Activated CD4-positive, alpha-beta T cell treated with anti-CD3 and anti-CD28 coated beads for 36 hours (primary cell): ENCODE measurements at places on chromosomes 3 and 15. TPM values are rescaled to one million over a fixed set of nuclear protein-coding genes. Genes with fewer than 3 reads are reported as not detected.

The ZPLD1 gene
- not detected for total RNA-seq

The STX19 gene
- total RNA-seq, result not detected

The LOXL1 gene
- 1.9 TPM for total RNA-seq

The EAF2 gene
- 12.4 TPM for total RNA-seq

GRCh38 chr15:55902981-55903380 lies 90.4 kb downstream of the NEDD4 start:
- no peak for DNase-seq

GRCh38 chr3:106256249-106256957 lies 387.6 kb upstream of the CBLB start:
- no peak for DNase-seq

GRCh38 chr3:133948131-133948810 lies 52.6 kb upstream of the RAB6B start:
- DNase-seq, result no peak

DNA sequence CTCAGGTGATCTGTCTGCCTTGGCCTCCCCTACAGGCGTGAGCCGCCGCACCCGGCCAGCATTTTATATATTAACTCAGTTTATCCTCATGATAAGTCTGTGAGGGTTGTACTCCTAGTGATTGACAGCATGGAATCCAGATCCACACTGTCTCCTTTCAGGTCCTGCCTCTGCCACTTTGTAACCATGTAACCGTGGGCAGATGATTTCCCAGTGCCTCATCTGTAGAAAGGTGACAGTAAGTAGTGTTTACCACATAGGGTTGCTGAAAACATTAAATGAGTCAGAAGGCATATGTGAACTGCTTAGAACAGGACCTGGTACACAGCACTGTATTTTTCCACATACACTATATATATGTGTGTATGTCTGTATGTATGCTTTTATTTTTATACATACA lies 2.4 kb downstream of the FYTTD1 start:
- peak; percentile 53 for DNase-seq

DNA sequence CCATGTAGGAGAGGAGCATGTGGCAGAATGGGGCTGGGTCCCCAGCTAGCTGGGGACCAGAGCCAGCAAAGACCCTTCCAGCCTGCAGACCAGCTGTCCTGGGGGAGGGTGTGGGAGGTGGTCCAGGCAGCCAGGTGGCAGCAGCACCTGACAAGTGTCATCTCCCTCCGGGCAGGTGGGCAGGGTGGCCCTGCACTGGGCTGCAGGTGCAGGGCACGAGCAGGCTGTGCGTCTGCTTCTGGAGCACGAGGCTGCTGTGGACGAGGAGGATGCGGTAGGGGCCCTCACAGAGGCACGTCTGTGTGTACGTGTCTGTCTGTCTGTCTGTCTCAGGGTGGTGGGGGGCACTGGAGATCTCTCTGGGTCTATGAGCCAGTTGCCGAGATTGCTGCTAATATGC lies 5.5 kb downstream of the ANKDD1A start:
- DNase-seq, result no peak

GRCh38 chr3:55480911-55481743 lies 6.0 kb downstream of the WNT5A start:
- no peak for DNase-seq

DNA sequence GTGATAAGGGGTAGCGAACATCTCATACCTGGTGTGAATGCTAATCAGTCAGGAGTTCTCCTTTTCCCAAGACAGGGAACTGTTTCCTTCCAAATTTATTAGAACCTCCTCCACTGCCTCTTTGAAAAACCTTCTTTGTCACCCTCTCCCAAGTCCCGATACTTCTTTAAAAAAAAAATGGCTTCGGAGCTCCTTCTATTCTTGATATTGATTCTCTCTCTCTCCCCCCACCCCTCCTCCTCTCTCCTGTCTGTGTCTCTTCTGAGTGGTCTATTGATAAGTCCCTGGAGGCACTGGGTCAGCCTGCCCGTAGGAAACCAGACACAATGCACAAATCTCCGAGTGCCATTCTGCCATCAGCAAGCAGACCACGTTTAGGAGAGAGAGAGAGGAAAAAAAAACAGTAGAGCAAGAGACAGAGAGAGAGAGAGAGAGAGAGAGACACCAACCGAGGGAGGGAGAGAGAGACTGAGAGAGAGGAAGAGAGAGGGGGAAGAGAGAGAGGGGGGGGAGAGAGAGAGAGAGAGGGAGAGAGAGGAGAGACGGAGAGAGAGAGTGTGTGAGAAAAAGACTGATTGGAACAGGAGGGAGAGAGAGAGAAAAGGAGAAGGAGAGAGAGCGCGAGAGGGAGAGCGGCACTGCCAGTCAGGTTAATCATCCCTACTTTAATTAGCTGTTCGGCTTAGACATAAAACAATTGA lies 160.9 kb downstream of the TIGIT start:
- DNase-seq, result no peak

GRCh38 chr3:175288621-175289020 lies 429.5 kb downstream of the NAALADL2 start:
- no peak for DNase-seq

GRCh38 chr15:60612400-60613048 lies 133.6 kb upstream of the ICE2 start:
- DNase-seq, result no peak

- no peak for DNase-seq
Measured at GRCh38 chr3:23877329-23877980, 39.3 kb downstream of the NKIRAS1 start.

- no peak for DNase-seq
Measured at GRCh38 chr3:149424918-149425317, 47.5 kb upstream of the TM4SF1 start.
